ENCODE measurements at places on chromosomes 5 and 9. TPM values are rescaled to one million over a fixed set of nuclear protein-coding genes. Genes with fewer than 3 reads are reported as not detected.

The PKN3 gene
- 17.7 TPM for total RNA-seq

The NSUN2 gene
- 149 TPM for total RNA-seq

The REEP2 gene
- 5.1 TPM for total RNA-seq

The KCTD16 gene
- not detected for total RNA-seq

The CFAP157 gene
- 0.20 TPM for total RNA-seq

The RGS7BP gene
- total RNA-seq: not detected

The FCN1 gene
- total RNA-seq: not detected

The TMEM252 gene
- total RNA-seq: not detected

The LIX1 gene
- total RNA-seq: not detected

All from activated T-helper 1 cell treated with anti-CD3 and anti-CD28 coated beads, Interleukin-12 subunit alpha, Interleukin-12 subunit beta, Interleukin-2, Interleukin-4 antibody, amounts not matched to agents 30 ng/mL and 10 ng/mL and 1 ng/mL, durations not matched to agents 14 hours and 24 hours and 36 hours (primary cell).